ENCODE measurements at places on chromosomes 13 and 19. TPM values are rescaled to one million over a fixed set of nuclear protein-coding genes. Genes with fewer than 3 reads are reported as not detected.

The ZNF506 gene
- 39.0 TPM for total RNA-seq

The ARL11 gene
- 1.5 TPM for total RNA-seq

The KLF1 gene
- total RNA-seq, result not detected

The LRRC4B gene
- 0.22 TPM for total RNA-seq

The SYNGR4 gene
- not detected for total RNA-seq

The CEACAM7 gene
- total RNA-seq, result not detected

The RYR1 gene
- total RNA-seq, result 1.5 TPM

The NMRK2 gene
- total RNA-seq, result not detected

The APOC1 gene
- 64.2 TPM for total RNA-seq

The CD37 gene
- 8.9 TPM for total RNA-seq

The CYP2A7 gene
- total RNA-seq, result not detected

The AMER2 gene
- not detected for total RNA-seq

The RXFP2 gene
- 1.1 TPM for total RNA-seq

The EHD2 gene
- 148 TPM for total RNA-seq

The JSRP1 gene
- not detected for total RNA-seq

The ATP4B gene
- not detected for total RNA-seq
